ENCODE measurements at places on chromosomes 11 and 22. TPM values are rescaled to one million over a fixed set of nuclear protein-coding genes. Genes with fewer than 3 reads are reported as not detected.

DNA sequence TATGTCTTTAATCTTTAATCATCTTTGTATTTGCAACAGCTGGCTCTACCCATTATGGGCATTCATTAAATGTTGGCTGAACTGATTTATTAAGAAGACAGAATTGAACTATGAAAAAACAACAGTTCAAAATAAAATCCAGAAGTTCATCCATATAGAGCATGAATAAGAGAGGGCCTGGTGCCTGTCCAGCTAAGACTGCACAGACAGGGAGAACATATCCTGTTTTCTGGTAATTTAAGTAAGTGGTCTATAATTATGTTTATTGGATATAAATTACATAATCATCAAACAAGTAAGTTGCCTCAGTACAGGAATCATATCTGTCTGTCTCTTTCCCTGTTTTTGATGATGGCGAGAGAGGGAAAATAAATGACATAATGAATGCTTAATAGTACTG lies 137.2 kb downstream of the RBFOX2 start:
- DNase-seq = no peak

DNA sequence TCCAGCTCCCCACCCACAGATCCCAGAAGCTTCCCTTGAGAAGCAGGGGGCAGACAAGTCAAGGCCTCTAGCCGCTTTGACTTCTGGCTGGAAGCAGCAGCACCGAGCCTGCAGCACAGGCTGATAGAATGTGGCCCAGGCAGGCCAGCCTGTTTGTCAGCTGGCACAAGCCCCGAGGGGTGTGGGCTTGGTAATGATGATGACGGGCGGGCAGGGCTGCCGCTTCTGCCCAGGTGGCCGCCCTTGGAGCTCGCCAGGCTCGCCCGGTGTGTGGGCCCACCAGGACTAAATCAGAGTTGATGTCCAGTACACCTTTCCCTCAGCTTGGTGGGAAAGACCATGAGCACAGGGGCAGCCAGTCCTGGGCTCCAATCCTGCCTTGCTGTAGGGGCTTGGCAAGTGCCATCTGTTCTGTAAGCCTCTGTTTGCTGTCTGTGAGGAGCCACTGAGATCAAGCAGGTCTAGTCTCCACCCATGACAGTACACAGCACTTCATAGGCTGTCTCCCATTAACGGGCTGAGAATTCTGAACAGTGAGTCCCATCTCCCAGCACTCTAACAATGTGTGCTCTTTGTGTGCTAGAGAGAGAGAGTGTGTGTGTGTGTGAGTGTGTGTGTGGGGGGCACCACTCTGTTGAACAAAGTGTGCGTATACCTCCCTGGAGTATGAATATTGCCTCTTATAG lies 26.8 kb downstream of the MICAL2 start:
- no peak for DNase-seq

DNA sequence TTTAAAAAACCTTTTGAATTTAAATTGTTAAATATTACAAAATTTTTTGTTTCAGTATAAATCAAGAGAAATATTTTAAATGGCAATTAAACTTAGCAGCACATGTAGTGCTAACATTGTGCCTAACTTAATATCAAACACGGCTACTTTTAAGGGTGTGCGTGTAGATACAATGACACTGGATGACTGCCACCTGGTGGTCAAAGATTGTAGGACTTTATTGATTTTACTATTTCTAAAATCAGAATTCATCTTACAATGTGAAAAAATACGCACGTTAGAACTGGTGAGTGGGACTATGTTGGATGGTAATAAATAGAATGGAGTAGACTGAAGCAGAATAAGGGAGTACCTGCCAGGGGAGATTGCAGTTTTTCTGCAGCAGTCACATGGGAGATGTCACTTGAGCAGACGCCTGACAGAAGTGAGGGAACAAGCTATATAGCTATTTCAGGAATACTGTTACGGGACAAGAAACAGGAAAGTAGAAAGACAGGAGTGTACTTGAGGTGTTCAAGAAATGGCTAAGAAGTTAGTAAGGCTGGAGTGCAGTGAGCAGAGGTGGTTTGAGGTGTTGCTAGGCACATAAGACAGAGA lies 52.9 kb downstream of the UVRAG start:
- DNase-seq = peak; percentile 22

DNA sequence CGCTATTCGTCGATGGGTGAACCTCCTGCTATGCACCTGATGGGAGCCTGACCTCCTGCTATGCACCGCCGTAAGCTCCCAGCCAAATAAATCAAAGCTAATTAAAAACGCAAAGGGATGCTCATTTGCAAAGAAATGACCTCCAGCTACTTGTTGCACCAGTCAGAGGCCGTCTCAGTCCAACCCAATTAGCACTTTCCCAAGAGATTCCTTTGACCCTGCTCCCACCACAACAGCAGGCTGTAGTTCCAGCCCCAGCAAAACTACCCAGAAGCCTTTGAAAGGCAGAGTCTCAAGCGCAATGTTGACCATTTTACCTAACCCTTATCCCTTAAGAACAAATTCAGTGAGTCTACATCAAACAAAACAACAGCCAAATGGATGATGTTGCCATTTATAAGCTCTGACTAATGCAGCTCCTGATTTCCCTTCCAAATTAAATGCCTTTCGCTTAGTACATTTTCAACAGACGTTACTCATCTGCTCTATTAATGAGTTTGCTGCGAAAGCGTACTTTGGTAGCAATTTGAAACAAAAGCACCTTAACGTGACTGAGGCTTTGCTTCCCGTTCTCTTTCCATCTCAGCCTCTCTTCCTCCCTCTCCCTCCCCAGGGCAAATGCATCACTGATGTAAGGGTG lies 17.2 kb upstream of the BSX start:
- no peak for DNase-seq

DNA sequence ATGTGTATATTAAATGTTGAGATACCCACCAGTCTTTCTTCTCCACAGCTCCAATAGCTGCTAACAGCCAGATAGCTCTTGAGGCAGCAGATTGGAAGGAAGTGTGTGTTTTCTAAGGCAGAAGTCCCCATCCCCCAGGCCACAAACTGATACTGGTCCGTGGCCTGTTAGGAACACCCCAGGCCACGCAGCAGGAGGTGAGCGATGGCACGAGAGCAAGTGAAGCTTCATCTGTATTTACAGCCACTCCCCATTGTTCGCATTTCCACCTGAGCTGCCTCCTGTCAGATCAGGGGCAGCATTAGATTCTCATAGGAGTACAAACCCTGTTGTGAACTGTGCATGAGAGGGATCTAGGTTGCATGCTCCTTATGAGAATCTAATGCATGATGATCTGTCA lies 12.7 kb downstream of the CCDC73 start:
- no peak for DNase-seq

GRCh38 chr11:115286614-115287013 lies 217.6 kb downstream of the CADM1 start:
- DNase-seq = no peak

GRCh38 chr11:96284917-96285316 lies 58.1 kb downstream of the MAML2 start:
- no peak for DNase-seq

DNA sequence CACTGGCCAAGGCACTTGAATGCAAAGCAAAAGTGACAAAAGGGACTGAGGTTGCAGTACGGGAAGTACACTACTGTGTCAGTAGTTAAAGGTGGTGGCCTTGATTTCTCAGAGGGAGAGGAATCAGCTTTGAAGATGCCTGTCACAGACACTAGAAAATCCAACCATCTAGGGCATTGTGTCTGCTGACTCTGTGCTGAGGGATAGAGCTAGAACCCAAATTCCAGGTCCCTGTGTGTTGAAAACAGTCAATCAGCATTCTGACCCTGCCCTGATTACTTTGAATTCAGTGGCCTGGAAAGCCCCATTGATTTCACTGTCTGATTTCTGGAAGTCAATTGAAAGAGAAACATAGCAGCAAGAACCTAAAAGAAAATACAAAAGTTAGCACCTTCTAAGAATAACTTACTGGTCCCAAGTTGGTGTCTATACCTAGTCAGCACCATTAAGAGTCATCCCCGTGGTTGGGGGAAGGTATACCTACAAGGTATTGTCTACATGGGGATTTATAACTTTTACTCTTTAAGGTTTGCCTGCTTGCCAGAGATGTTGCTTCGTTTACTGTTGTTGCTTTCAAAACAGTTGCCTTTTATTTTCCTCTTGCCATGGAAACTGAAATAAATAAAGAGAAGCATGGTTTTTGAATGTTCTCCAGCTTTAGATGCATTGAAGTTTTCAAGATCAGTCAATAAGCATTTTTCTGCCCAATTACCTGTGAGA lies 97.3 kb downstream of the PDHX start:
- peak; percentile 53 for DNase-seq

- DNase-seq = no peak
Measured at GRCh38 chr11:27864611-27865010, 164.4 kb upstream of the BDNF start.

DNA sequence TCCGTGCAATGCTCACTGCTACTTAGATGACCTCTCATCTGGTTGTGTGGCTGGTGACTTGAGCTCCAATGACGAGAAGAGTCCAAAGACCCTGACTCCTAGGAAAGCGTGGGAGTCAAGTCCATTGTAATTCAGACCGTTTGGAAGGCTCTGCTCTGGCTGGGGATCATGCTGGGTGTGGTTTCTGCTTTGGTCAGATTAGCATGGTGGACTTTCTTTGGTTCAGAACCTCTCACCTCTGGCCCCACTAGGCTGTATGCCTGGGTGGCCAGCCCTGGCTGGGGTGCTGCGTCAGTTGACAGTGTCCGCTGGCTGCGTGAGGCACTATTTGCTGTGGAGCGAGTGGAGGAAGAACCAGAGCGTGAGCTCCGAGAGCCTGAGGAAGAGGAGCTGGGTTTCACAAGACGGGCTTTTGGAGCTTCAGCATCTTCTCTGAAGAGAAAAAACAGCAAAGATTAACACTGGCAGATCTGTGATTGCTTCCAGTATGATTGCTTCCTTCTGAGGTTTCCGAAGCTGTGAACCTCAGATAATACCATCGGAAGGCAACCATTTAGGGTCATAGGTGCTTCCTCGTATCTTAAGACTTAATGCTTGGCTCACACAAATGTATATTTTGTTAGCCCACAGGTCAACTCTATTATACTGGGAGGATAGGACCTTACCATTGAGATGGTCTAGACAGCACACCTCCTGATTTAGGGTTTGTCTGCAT lies 11.6 kb upstream of the HSPA8 start:
- DNase-seq = no peak

DNA sequence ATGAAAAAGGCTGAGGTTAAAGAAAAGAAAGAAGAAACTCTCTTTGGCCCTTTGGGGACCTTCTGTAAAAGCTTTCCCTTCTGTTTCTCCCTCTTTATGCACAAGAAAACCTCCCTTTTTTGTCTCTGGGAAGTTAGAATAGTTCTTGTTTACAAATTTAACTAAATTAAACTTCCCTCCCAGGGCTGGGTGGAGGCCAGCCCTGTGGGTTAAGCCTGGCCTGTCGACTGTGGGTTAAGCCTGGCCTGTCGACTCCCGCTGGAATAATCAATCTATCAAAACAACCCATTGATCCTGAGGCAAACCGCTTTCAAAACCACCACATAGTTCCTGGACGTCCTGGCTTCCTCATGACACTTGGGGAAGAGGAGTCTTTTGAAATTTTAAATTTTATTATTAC lies 1.2 kb upstream of the DRG1 start:
- DNase-seq = no peak

- DNase-seq = no peak
Measured at GRCh38 chr11:11425806-11426205, 72.8 kb upstream of the CSNK2A3 start.

DNA sequence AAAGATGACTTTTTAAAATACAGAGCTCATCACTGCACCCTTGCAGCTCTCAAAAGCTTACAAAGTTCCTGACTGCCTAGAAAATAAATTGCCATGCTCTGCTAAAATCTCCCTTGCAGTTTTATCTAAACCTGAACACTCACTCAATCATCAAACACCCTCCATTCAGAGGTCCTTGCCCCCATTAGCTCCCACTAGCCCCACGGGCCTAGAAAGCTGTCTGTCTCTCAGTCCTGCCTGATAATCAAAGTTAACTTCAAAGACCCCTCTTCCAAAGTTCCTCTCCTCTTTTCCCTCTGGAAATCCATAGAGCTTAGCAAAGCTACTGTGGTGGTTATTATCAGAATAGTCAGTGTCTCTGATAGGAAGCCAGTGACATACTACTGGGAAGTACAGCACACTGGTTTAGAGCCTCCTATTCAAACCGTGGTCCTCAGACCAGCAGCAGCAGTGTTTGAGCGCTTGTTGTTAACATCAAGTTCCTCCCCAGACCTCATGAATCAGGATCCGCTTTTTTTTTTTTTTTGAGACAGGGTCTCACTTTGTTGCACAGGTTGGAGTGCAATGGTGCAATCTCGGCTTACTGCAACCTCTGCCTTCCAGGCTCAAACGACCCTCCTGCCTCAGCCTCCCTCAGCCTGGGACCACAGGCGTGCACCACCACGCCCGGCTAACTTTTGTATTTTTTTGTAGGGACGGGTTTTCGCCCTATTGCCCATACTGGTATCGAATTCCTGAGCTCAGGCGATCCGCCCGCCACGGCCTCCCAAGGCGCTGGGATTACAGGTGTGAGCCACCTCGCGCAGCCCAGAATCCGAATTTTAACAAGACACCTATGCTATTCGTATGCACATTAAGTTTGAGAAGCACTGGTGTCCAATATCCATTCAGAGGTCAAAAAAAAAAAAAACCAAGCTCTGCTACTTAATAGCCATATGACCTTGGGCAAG lies 1.2 kb downstream of the NDUFC2 start:
- DNase-seq = no peak

- no peak for DNase-seq
Measured at GRCh38 chr11:73554671-73555320, 43.1 kb downstream of the FAM168A start.

DNA sequence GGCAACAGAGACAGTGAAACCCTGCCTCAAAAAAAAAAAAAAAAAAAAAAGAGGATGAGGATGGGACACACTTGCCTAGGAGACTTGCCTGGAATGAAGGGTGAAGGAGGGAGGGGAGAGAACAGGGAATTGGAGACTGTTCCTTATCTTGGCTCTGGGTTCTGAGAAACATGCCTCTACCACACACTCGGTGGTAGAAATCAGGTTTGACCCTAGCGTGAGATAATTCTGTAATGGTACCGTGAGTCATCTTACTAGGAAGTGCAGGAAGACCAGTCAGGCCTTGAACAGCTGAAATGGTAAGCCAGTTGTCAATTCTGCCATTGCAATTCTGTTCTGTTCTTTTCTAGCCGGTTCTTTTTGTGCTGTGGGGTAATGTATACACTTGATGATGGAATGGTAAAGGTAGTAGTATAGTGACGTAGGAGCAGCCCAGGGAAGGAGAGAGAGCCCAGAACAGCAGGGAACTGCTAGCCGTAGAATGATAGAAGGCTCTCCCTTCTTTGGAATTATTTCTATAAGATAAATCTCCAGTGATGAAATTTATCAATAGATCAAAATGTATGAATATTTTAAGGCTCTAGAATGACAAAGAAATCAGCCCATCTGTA lies 3.9 kb upstream of the AMBRA1 start:
- no peak for DNase-seq

The KCNK4 gene
- total RNA-seq = 0.34 TPM

The NXPE2 gene
- not detected for total RNA-seq

The RIC3 gene
- 5.0 TPM for total RNA-seq

The PRAME gene
- total RNA-seq = not detected

The OR5A1 gene
- total RNA-seq = not detected

Data from activated CD4-positive, alpha-beta memory T cell treated with anti-CD3 and anti-CD28 coated beads for 36 hours (primary cell).